Epithelial cell of umbilical artery (primary cell): ENCODE measurements at places on chromosomes 3 and 15. TPM values are rescaled to one million over a fixed set of nuclear protein-coding genes. Genes with fewer than 3 reads are reported as not detected.

GPR87 gene
- total RNA-seq = under 0.01 TPM in 1 of 2 replicates, not detected in the other

SPSB4 gene
- total RNA-seq = under 0.01 and 0.15 TPM in 2 replicates

OIP5 gene
- total RNA-seq = 9.7 and 12.2 TPM in 2 replicates

RTP3 gene
- total RNA-seq = not detected in 2 replicates

GCHFR gene
- 6.8 and 11.2 TPM in 2 replicates for total RNA-seq

NISCH gene
- total RNA-seq = 48.7 and 78.7 TPM in 2 replicates

MEGF11 gene
- not detected in 2 replicates for total RNA-seq

CPN2 gene
- total RNA-seq = not detected in 2 replicates

ISL2 gene
- under 0.01 TPM in 1 of 2 replicates, not detected in the other for total RNA-seq

ECE2 gene
- total RNA-seq = not detected in 2 replicates

B3GNT5 gene
- total RNA-seq = 20.5 and 22.2 TPM in 2 replicates

CIB1 gene
- 13.7 and 61.7 TPM in 2 replicates for total RNA-seq

LIPH gene
- total RNA-seq = not detected in 2 replicates

CHRD gene
- 0.15 and 0.32 TPM in 2 replicates for total RNA-seq

BNC1 gene
- 11.7 and 22.3 TPM in 2 replicates for total RNA-seq

MYLK gene
- total RNA-seq = 23.4 and 41.5 TPM in 2 replicates

EIF2B5 gene
- total RNA-seq = 44.5 and 52.3 TPM in 2 replicates

RETNLB gene
- total RNA-seq = not detected in 2 replicates

RAB6B gene
- 0.32 and 0.61 TPM in 2 replicates for total RNA-seq
